ENCODE measurements at places on chromosomes 13 and 19. TPM values are rescaled to one million over a fixed set of nuclear protein-coding genes. Genes with fewer than 3 reads are reported as not detected.

DNA sequence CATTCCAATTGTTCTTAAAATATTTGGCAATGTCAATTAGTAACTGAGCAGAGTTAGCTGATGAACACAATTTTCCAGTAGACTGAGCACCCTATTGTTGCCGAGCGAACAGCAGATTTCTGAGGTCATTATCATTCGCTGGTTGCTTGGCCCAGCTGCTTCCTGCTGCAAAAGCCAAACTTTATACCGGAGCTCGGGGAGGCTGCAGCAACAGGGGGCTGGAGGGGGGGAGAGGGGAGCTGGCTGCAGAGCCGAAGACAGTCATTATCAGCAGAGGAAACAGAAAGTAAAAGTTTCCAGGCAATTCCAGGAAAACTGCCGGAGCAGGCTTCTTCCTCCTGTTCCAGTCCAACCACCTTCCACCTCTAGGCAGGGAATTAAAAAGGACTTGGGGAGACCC lies 77.9 kb downstream of the ZNF536 start:
- peak; percentile 79 for DNase-seq

DNA sequence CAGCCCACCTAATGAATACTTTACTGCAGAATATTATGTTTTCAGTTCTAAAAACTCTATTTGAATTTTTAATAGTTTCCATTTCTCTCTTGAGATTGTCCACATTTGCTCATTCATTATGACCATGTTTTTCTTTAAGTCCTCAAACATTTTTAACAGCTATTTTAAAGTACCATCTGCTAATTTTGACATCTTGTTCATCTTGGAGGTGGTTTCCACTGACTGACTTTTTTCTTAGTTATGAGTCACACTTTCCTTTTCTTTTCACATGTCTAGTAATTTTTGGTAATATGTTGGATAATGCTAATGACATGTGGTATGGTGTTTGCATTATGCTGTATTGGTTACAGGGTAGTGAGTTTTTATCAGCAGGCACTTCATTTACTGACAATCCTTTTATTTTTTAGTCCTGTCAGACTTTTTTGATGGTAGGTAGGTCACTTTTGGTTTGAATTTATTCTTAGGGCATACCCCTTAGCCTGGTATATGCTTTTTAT lies 15.4 kb upstream of the ESD start:
- DNase-seq, result no peak

- DNase-seq, result no peak
These were observed 15.0 kb downstream of the ZC3H4 start for GRCh38 chr19:47098608-47099007.

Gene CD209
- total RNA-seq, result 6.4 TPM

DNA sequence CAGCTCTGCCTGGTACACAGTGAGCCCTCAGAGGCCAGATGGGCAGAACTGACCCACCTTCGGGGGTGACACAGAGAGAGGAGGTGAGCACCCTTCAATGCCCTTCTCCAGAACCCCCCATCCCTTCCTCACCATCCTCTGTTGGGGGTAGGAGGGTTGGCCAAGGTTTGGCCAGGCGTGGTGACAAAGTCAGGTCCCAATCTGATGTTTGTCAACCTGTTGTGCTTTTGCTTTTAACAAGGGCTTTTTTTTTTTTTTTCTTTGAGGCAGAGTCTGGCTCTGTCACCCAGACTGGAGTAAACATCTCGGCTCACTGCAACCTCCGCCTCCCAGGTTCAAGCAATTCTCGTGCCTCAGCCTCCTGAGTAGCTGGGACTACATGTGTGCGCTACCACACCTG lies 7.3 kb downstream of the PTGIR start:
- DNase-seq, result no peak

Gene SHD
- not detected for total RNA-seq

DNA sequence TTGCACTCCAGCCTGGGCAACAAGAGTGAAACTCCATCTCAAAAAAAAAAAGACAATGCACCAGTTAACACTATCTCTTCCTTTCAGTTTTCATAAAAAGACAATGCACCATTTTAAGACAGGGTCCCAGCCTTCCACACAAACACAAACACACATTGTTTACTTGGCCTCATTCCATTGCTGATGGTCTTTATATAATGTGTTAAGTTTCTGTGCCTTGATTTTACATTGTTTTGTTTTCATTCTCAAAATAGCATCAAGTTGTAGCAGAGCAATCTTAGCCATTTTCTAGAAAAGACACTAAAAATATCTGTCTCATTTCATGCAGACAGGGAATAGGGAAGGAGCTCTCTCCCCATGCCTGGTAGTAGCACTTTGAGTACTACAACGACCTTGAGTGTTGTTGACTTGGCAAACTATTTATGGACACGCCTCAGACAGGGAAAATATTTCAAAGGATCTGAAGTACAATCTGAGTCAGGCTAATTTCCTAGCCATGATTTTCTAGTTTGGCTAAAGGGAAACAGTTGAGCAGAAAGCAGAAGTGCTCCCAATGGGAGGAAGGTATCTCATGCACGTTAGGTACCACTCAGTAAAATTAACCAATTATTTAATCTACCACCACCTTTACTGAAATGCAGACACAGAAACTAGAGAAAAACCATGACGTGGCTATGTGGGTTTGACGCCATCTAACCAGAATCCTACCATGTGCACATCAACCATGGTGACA lies 120.6 kb downstream of the ABCC4 start:
- no peak for DNase-seq

DNA sequence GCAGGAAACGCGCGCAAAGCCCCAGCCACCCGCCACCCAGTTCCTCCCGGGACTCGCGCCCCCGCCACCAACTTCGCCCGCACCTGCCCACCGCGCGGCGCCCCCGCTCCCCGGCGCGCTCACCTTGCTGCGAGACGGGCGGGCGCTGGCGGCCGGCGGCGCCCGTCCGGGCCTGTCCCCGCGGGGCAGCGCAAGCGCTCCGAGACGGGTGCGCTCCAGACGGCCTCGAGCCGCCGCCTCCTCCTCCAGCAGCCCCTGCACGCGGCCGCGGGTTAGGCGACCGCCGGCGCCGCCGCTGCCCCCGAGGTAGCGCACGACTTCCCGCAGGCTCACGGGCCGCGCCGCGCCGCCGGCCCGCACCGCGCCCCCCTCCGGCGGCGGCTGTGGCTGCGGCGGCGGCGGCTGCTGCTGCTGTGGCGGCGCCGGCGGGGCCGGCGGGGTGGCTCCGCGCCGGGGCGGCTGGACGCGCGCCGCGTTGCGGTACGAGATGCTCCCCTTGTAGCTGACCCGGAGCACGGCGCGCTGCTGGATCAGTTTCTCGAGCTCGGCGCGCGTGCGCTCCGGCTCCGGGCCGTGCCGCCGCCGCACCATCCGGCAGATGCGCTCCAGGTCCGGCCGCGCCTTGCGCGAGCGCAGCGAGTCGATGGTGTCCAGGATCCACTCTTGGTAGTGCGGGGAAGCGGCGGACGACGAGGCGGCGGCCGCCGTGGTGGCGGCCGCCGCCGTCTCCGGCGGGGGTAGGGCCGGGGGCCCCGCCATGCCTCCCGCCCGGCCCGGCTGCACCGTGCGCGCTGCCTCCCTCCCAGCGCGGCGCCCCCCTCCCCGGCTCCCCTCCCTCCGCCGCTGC lies 666 bp downstream of the SAMD1 start:
- no peak for DNase-seq

DNA sequence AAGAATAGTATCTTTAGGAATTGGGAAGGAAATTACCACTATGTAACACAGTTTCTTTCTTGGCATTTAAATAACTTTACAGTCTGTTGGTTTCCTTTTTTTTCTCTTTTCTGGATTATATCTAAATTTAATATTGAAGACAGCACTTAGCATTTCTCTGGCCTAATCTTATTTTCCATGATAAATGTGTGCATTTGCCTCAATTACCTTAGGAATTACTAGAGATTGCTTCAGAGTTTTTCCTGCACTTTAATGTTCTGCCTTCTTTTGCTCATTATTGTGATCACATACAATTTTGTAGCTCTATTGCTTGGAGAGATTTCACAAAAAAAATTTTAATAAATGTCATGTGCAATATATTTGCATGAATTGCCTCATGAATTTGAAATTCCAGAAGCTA lies 25.1 kb downstream of the DCT start:
- DNase-seq, result no peak

Gene CEACAM20
- not detected for total RNA-seq

DNA sequence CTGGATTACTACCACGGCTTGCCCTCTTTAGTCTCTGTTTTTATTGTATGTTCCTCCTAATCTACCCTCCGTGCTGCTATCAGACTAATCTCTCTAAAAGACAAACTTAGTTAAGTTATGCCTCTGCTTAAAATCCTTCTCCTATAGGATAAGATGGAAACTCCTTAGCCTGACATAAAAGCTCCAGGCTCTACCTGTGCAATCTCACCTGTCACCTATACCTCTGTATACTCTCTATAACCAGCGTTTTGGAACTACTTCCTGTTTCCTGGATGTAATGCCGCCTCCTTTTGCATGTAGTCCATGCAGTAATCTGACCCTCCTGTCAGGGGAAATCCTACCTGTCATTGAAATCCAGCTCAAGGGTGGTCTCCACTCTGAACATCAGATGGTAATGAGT lies 41.2 kb downstream of the OLFM4 start:
- no peak for DNase-seq

Gene THSD8
- total RNA-seq, result not detected

GRCh38 chr13:70339738-70340137 lies 231.5 kb upstream of the KLHL1 start:
- DNase-seq, result no peak

Gene LRRC25
- 9.6 TPM for total RNA-seq

Gene LIM2
- total RNA-seq, result not detected

- DNase-seq, result no peak
These were observed 12.4 kb downstream of the SBNO2 start for GRCh38 chr19:1161716-1162115.

Gene ZNF730
- 0.36 TPM for total RNA-seq

- no peak for DNase-seq
These were observed 7.7 kb downstream of the PGLYRP1 start for GRCh38 chr19:46014941-46015686.

Gene TTC9B
- total RNA-seq, result not detected

DNA sequence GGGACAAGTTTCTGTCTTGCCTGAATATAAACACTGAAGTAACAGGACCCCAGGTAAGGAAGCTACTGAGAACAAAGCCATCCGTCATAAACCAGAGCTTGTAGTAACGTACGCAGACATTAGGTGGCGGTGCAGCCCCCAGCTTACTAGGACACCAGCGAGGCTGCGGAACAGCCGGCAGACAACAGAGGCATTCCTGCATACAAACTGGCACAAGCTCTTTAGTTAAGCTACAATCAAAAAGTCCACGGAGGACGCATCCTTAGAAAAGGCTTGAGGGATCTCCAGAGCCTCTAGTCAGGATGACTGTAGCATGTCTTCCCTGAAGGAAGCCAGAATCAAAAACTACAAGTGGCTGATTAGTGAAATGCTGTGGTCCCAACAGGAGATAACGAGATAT lies 26.2 kb downstream of the ZNF160 start:
- peak; percentile 64 for DNase-seq

DNA sequence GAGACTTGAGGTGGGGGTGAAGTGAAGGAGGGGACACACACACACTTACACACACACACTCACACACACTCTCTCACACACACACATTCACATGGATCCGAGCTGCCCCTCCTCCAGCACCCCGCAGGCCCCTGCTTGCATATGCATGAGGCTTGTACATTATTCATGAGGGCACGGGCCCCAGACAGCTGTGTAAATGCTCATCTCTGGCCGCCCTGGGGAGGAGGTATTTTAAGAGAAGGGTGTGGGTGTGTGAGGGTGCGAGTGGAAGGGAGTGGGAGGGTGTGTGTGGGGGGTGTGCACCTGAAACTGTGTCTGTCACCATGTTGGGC lies 2.4 kb downstream of the NCAN start:
- no peak for DNase-seq

DNA sequence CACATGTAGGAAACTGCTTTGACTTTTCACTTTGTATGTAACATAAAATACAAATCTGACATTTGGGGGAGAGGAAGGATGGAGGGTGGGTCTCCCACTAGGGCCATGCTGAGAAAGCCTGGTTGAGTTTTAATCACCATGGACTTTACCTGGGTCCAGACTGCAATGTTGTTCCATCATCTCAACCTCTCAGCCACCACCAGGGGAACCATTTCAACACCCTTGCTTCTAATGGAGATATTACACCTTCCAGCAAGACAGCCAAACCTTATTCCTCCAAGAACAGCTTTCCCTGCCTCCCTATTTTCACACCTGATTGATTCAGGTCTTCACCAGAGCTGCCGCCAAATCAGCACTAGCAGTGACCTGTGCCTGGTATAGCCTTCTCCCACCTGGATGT lies 56.0 kb downstream of the ZAR1L start:
- DNase-seq, result no peak

GRCh38 chr19:45975306-45976070 lies 1.8 kb upstream of the NOVA2 start:
- no peak for DNase-seq

GRCh38 chr19:35843676-35844481 lies 8.4 kb downstream of the NPHS1 start:
- DNase-seq, result no peak

Gene OR4F17
- total RNA-seq, result not detected

Gene CPB2
- total RNA-seq, result not detected

Gene CEACAM4
- 3.6 TPM for total RNA-seq

GRCh38 chr13:100536643-100537180 lies 51.9 kb downstream of the GGACT start:
- peak; percentile 49 for DNase-seq

DNA sequence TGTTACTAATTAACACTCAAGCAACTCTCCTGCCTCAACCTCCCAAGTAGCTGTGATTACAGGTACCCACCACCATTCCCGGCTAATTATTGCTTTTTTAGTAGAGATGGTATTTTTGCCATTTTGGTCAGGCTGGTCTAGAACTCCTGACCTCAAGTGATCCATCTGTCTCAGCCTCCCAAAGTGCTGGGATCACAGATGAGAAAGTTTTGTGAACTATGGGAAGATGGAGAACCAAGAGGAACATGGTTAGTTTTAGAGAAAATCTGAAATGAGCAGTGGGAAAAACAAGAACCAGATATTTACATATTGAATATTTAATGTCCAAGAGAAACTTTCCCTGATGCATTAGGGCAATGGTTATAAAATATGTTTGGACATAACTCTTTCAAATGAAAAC lies 863.6 kb upstream of the MIR17HG start:
- DNase-seq, result no peak

- no peak for DNase-seq
These were observed 83.4 kb upstream of the GPR183 start for GRCh38 chr13:99390601-99391000.

Gene EHD2
- 70.2 TPM for total RNA-seq
